Stimulated activated effector memory CD8-positive, alpha-beta T cell treated with anti-CD3 and anti-CD28 coated beads, Interleukin-12 subunit alpha, Interleukin-12 subunit beta, amount 100 ng/mL, for 72 hours (primary cell): ENCODE measurements at places on chromosomes 1 and 21.

- DNase-seq, result no peak
Observed at GRCh38 chr1:42484382-42484781, 21.3 kb downstream of the CCDC30 start.

- no peak for DNase-seq
Observed at GRCh38 chr1:72435025-72435424, 152.7 kb upstream of the NEGR1 start.

GRCh38 chr1:247385283-247385682, 30.7 kb upstream of the NLRP3 start:
- DNase-seq, result no peak

- DNase-seq, result no peak
Observed at GRCh38 chr1:155324717-155325602, 4.3 kb downstream of the RUSC1 start.

DNA sequence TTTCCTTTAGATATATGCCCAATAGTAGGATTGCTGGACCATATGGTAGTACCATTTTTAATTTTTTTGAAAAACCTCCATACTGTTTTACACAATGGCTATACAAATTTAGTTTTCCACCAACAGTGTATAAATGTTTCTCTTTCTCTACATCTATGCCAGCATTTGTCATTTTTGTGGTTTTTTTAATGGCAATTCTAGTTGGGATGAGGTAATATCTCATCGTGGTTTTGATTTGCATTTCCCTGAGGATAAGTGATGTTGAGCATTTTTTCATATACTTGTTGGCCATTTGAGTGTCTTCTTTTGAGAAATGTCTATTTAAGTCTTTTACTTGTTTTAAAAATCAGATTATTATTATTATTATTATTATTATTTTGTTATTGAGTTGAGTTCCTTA, 35.5 kb downstream of the PLA2G4A start:
- no peak for DNase-seq

DNA sequence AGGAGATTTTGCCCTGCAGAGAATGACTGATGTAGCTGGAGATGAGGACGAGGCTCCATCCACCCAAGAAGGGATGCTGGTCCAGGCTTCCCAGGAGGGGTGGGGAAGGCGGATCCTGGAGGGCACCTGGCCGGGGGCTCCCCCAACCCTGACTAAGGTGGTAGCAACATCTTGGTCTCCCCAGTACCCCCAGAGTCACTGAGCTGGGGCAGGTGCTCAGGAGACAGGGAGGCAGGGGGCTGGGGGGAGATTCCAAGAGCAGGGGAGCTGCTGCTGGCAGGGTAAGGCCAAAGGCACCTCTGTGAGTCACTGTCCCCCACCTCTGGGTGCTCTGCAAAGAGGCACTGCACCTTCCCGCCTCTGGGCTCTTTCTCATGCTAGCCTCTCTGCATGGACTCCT, 24.0 kb downstream of the CDCA8 start:
- no peak for DNase-seq

- DNase-seq, result no peak
Observed at GRCh38 chr1:42348498-42348897, 13.5 kb upstream of the FOXJ3 start.

- no peak for DNase-seq
Observed at GRCh38 chr21:45839274-45839673, 142.3 kb upstream of the COL6A1 start.

- no peak for DNase-seq
Observed at GRCh38 chr1:160103658-160104408, 5.4 kb upstream of the IGSF8 start.

GRCh38 chr1:85463731-85464496, 1.0 kb downstream of the DDAH1 start:
- DNase-seq, result no peak

GRCh38 chr1:212132025-212132424, 96.5 kb downstream of the DTL start:
- no peak for DNase-seq

DNA sequence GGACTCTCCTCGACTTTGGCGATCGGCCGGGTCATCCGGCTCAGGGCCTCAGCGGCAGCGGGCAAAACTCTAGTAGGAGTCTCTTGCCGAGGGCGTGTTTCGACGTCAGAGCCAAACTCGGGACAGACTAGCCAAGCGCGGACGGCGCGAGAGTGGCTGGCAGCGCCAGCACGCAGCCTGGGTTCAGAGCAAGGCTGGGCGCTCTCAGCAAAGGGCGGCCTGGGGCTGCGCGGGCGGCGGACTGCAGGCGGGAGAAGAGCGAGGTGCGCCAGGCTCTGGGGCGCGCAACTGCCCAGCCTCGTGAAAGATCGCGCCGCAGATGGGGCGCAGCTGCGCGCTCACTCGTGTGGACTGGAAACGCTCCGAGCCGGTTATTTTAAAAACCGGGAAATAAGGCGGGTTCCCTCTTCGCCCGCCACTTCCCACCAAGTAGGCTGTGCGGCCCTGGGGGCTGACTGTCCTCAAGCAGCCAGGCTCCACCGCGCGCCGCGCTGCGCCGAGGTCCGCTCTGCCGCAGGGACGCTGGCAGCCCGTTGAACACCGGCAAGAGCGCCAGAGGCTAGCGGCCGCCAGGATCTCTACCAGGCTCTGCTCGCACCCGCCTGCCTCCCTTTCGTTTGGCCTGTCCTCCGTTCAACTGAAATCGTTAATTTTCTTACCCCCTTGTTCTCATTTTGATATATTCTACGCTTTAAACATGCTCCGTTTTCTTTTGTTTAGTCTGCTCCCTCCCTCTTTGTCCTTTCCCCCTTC, 2.4 kb downstream of the ALX3 start:
- no peak for DNase-seq

DNA sequence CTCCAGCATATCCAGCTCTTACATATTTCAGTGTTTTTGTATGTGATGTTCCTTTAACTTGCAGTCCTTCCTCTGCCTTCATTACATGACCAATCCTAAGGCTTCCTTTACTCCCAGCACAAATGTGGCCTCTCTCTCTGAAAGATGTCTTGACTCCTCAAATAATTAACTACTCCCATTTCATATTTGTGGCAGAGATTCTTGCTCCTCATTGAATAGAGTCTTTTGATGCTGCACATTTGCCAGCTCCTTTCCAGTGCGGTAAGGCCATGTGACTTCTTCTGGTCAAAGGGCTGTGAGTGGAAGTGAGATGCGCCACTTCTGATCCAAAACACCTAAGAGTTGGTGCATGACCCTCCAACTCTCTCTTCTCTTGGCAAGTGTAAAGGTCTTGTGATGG, 19.1 kb upstream of the LAMC1 start:
- DNase-seq, result no peak

DNA sequence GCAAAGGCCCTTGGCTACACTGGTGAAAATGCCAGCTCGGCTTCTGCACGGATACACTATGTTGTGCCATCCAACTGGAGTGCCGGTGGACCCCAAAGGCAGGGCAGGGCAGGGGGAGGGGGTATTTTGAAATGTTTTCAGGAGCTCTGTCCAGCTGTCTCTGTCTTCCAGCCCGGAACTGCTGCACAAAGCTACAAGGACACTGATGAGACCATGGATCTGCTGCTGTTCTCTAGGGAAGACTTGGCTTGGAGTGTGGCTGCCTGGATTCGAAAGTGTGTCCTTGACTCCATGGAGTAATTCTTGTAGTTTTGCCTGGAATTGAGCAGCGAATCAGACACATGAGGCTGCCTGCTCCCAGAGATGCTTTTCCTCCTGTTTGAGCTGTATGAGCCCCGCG, 42.4 kb downstream of the TTC39A start:
- no peak for DNase-seq

- DNase-seq, result no peak
Observed at GRCh38 chr1:63454269-63454668, 68.8 kb downstream of the ITGB3BP start.

- no peak for DNase-seq
Observed at GRCh38 chr1:70072231-70072751, 133.1 kb downstream of the LRRC40 start.

- DNase-seq, result no peak
Observed at GRCh38 chr1:208008534-208008933, 97.6 kb upstream of the CD34 start.

DNA sequence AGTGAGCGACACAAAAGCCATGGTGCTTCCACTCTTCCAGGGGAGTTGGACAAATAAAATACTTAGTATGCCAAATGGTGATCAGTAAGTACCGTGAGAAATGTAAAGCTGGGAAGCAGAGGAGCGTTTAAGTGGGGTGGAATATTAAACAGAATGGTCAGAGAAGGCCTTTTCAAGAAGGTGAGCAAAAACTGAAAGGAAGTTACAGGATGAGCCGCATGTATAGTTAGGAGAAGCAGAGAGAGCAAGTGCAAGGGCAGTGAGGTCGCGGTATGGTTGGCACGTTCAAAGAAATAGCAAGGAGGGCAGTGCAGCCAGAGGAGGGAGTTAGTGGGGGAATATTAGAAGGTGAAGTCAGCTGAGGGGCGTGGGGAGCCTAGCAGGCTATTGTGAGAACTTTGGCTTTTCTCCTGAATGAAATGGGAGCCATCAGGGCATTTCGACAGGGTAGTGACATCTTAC, 748 bp upstream of the ATP6V0B start:
- no peak for DNase-seq

GRCh38 chr1:222914861-222915632, 100.2 kb downstream of the DISP1 start:
- DNase-seq, result no peak

- DNase-seq, result no peak
Observed at GRCh38 chr21:45103971-45104520, 29.7 kb downstream of the ADARB1 start.

DNA sequence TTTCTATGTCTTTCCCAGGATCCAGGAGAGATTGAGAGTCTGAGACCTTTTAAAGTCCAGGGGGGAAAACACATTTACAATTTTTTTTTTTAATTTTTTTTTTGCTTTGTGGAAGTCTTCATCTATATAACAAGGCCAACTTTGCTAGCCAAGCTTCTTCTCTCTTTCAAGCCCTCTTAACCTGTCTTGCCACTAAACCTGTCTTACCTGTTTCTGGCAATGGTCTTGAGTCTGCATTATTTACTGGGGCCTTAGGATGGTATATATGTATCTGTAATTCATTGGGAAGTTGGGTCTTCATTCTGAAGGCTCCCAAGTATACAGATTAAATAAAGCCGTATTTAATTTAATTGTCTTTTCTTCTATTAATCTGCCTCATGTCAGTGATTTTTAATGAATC, 750.9 kb upstream of the B3GALT2 start:
- DNase-seq, result no peak

DNA sequence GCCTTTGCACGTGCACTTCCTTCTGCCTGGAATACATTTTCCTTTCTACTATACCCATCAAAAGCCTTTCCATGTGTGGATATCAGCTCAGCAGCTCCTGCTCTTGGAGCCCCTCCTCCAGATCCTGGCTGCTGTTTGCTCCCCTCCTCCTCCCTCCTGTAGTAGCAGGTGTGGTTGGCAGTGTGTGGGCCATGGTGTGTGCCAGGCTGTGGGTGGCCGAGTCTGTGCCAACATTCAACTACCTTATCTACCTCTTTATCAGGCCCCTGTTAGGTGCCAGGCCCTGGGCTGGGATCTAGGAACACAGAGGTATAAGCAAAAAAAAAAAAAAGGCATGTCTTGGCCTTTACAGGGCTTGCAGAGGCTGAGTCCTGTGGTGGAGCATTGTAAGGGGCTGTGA, 180.6 kb upstream of the JUN start:
- DNase-seq, result no peak

- no peak for DNase-seq
Observed at GRCh38 chr1:2848006-2848670, 46.6 kb upstream of the TTC34 start.

GRCh38 chr1:109739738-109740614, 862 bp downstream of the GSTM3 start:
- peak; percentile 82 for DNase-seq

DNA sequence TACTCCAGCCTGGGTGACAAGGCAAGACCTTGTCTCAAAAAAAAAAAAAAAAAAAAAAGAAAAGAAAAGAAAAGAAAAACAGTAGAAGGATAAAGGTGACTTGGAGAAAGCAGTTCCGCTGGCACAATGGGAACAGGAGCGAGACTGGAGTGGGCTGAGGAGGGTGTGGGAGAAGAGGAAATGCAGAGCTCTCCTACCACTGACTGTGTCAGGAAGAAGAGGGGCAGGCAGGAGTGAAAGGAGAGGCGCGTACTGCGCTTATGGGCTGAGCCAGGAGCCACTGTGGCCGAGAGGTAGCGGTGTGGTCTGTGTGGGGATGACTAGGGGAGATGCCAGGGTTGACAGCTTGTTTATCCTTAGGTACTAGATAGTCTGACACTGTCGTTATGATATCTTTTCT, 6.4 kb upstream of the PROK1 start:
- DNase-seq, result no peak

DNA sequence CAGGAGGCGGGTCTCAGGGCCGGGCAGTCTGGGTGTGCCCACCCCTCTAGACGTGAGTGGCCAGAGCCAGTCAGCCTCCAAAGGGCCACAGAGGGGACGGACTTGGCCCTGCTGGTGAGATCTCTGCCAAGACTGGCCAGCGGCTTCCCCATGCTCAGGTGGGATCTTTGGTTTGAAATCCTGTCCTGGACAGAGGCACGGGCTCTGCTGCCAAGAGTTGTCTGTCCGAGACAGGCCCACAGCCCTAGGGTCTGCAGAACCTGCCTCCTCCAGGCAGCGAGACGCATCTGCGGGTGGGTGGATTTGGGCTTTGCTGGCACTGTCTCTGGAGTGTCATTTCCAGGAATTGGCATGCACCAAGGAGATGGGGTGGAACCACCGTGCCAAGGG, 44.3 kb upstream of the CCDC27 start:
- no peak for DNase-seq

- DNase-seq, result no peak
Observed at GRCh38 chr1:22810378-22810777, 99.7 kb downstream of the EPHB2 start.

DNA sequence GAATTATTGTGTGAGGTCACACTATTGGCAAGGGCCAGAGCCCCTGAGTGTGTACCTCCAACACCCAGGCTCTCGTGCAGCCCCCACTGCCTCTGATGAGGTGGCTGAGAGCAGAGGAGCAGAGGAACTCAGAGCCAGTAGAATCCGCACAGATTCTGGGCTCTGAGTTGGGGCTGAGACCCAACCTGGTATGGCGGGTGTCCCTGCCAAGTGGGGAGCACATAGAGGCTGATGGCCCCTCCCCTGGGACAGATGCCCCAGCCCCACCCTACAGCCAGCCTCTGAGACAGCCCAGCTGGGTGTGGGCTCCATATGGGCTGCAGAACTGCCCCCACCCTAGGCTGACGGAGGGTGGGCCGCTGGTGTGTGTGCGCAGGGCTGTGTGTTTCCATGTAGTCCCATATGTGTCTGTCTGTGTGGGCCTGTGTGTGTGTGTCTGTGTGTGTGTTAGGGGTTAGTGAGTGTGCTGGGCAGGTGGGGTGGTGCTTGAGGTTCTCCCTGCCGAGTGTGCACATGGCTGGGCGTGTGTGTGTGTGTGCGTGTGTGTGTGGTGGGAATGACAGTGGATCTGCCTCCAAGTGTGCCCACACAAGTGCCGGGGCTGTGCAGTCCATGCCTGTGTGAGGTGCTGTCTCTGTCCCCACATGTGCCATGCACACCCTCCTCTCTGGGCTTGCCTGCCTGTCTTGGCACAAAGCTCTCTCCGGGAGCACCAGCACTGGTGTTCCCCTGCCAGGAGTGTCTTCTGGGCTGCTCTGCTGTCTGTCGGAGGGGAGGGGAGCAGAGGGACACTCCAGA, 24.4 kb downstream of the FOXO6 start:
- DNase-seq, result no peak

- no peak for DNase-seq
Observed at GRCh38 chr1:69451196-69451595, 116.5 kb upstream of the LRRC7 start.
